NCI-H2081 treated with DMSO at 0.1 percent for 48 hours (cell line): ENCODE measurements at places on chromosomes 7 and 10.

GRCh38 chr10:45403151-45403550, 29.1 kb downstream of the ALOX5 start:
- no peak for DNase-seq

- DNase-seq, result no peak
Observed at GRCh38 chr10:78059906-78060702, 26.4 kb downstream of the RPS24 start.

DNA sequence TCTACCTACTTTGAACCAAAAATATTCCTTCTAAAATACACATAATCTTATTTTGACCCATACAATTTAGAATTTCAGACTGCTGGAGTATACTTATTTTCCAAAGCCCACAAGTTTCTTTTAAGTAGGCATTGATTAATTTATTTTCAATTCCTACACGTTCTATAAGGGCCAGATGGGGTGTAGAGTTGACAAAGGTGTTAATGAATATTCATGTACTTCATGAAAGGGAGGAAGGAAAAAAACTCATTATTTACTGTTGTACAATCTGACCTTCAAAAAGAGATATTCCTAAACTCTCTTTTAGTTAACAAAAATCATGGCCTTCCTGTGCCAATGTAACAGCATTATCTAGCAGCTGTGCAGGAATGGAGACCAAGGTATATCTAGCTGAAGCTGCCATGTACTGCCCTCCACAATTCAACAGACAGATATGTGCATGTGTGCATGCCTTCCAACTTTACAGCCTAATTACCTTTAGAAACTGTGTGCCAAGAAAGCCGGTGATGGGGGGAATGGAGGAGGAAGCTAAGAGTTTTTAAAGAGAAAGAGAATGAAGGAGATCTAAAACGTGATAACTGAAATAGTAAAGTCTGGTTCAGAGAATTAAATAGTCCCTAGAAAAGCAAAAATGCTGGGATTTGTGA, 108.9 kb downstream of the UPF2 start:
- DNase-seq, result no peak

GRCh38 chr10:58642283-58642682, 129.6 kb downstream of the BICC1 start:
- DNase-seq, result no peak

GRCh38 chr7:68587599-68587998, 1010.7 kb upstream of the AUTS2 start:
- DNase-seq, result no peak

DNA sequence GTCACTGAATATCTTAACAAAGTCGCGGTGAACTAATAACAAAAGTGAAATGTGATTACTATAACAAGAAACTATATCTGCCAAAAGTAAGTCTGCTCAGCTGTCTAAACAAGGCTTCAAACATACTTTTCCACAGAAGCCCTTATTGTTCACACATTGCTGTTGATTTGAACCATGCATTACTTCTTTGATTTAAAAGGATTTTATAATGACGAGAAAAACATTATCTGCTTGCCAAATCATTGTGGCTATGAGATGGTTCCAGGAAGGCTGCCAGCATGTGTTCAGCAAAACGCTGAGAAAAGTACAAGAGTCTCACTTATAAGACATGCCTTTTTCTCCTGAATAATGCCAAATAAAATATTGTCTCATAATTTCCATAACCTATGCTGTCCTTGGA, 24.4 kb downstream of the RNF133 start:
- DNase-seq, result no peak

- DNase-seq, result no peak
Observed at GRCh38 chr10:87036623-87037022, 16.5 kb downstream of the FAM25A start.

- no peak for DNase-seq
Observed at GRCh38 chr10:46084321-46085165, 38.5 kb upstream of the MSMB start.

- no peak for DNase-seq
Observed at GRCh38 chr7:36198854-36199266, 45.8 kb downstream of the EEPD1 start.

DNA sequence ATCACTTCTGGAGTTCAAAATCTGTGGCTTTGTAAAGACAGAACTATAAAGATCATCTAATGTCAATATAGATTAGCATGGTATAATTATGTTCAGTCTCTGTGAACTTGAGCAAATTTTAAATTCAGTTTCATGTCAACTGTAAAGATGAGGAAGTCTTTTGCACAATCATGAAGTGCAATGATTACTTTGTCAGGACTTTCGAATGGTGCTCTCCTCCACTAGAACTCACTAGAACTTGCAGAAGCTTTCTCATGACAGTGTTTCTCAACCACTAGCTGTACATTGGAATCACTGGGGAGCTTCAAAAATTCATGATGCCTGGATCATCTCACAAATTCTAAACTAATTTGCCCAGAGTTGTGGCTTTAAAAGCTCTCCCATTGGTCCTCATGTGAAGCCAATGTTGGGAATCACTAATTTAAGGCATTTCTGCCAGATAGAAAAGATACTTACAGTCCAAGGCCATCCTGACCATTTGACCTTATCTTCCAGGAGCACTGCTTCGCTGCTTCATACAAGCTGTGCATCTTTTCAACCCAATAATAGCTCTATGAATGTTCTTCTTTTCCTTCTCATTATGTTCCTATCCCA, 12.9 kb downstream of the OR2AE1 start:
- no peak for DNase-seq

DNA sequence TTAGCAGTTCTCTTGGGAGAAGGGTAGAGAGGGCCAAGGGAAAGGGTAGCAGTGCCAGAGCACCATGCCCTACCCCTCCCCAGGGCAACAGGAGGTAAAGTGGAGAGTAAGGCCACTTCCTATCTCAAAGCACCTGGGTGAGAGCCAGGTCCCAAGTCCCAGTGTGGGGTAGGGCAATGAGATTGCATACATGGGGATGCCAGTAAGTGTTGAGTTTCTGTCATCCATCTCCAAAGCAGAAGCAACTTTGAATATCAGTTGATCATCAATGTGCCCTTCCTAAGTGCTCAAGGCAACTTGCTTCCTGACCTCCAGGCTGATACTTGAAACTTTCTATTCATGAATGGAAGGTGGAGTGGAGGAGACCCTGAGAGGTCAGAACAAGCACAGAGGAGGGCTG, 2.2 kb upstream of the CAMK2G start:
- DNase-seq, result no peak

- no peak for DNase-seq
Observed at GRCh38 chr10:75672842-75673241, 241.4 kb downstream of the LRMDA start.

DNA sequence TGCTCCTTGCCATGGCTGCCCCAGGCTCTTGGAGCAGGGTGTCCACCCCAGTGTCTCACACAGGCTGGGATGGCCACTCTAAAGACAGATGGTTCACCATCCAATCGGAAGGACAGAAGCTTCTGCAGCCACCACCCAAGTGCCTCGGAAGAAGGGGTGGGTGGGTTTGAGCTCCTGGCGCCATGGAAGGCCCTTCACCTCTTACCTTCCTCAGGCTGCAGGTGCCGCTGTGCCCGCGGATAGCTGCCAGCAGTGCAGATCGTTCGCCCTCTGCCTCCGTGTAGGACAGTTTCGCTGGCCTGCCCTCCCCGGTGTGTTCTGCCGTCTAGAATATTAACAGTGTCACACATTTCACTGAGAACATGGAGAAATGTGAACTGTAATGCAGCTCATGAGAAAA, 243.6 kb upstream of the GRB10 start:
- DNase-seq, result no peak

GRCh38 chr10:69217119-69217754, 2.9 kb upstream of the HKDC1 start:
- no peak for DNase-seq

GRCh38 chr7:151086802-151087244, 548 bp downstream of the AGAP3 start:
- no peak for DNase-seq

DNA sequence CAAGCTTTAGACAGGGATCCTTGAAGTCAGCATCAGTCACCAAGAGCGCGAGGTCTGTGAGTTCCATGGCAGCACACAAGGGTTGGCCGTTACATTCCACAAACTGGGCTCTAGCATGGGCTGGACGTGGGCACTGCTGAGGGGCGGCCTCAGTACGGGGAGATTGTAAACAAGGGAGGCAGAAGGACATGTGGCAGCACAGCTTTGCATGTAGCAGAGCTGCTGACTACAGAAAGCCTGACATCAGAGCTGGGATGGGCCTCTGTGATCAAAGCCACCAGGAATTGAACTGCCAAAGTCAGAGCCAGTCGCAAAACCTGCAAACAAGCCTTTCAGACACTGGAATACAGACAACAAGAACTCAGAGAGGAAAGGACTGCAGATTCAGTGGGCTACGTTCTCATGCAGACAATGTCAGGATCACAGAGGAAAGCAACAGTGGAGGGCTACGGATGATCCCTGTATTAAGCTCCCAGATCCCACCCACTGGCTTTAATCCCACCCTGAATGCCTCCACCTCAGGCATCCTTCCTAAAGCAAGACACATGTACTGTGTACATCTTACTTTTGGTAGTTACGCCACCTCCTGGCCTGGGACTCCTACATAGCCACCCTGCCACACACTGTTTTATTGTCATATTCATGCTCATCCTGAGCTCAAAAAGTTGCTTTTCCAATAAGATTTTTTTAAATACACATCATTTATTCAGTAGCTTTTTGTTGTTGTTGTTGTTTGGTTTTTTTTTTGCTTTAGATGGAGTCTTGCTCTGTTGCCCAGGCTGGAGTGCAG, 291.1 kb upstream of the IMMP2L start:
- DNase-seq, result no peak

- DNase-seq, result no peak
Observed at GRCh38 chr10:132272231-132272971, 35.3 kb downstream of the STK32C start.

DNA sequence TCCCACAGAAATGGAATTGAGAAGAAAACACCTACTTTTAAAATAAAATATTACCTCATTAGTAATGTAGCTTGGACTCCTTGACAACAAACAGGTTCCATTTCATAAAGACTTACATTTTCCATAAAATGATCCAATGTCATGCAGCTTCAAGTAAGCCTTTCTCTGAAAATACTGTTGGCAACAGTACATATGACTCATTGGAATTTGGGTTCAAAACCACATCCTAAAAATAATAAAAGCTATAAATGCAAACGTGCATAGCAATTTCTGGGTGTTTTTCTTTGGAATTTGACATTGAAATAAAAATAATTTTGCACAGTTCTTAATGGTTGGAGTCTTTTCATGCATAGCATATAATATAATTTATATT, 47.9 kb downstream of the FHIP2A start:
- no peak for DNase-seq

DNA sequence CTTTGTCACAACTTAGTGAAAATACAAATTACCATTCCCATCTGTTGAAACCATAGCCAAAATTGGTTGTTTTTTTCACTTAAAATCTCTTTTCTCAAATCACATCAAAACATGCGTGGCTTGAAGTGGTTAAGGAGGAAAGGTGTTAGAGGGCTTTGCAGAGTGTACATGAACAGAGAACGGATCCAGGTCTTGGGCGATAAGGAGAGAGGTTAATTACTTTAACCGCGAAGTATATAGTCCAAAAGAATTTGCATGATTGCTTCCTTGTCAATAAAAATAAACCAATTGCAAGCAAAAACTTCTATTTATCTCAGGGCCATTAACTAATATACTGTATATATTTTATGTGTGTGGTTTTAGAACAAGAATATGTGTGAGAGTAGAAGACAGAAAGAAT, 813.9 kb upstream of the SORCS1 start:
- no peak for DNase-seq

GRCh38 chr10:13894412-13895093, 307.8 kb downstream of the PRPF18 start:
- DNase-seq, result no peak

- DNase-seq, result no peak
Observed at GRCh38 chr10:101687071-101687658, 7.8 kb downstream of the FBXW4 start.

- no peak for DNase-seq
Observed at GRCh38 chr10:130726996-130727725, 584.4 kb downstream of the TCERG1L start.

DNA sequence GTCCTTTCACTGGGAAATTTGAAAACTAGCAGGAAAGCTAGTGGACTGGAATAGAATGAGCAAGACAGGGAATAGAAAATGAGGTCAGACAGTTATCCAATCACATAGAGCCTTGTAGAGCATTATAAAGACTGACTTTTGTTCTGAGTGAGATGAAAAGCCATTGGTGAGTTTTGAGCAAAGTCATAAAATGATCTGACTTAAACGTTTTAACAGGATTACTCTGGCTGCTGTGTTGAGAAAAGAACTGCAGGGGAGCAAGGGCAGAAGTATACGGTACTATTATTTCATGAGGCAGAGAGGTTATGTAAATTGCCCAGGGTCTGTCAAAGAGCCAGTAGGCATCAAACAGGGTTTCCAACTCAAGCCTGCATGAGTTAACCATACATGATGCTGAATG, 393.4 kb downstream of the TFEC start:
- DNase-seq, result no peak

GRCh38 chr10:28072573-28072972, 73.7 kb upstream of the ODAD2 start:
- DNase-seq, result no peak

- no peak for DNase-seq
Observed at GRCh38 chr10:17742918-17743317, 9.1 kb upstream of the TMEM236 start.

DNA sequence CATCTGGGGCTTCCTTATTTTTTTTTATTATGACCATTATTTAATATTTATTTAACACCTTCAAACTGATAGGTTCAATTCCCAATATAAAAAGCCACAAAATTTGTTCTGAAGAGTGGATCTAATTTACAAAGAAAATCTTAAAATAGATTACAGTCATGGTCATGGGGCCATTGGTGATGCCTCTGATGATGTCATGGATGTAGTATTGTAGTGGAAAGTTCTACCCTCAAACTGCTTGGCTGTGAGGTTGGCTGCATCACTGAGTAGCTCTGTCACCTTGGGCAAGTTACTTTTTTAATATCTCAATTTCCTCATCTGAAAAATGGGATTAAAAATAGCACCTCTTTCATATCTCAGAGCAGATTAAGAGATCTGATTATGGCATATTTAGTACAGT, 128.5 kb downstream of the DKK1 start:
- no peak for DNase-seq

GRCh38 chr10:45034301-45034700, 33.6 kb downstream of the ZNF22 start:
- no peak for DNase-seq

- DNase-seq, result no peak
Observed at GRCh38 chr7:43111630-43112458, 603 bp upstream of the HECW1 start.

DNA sequence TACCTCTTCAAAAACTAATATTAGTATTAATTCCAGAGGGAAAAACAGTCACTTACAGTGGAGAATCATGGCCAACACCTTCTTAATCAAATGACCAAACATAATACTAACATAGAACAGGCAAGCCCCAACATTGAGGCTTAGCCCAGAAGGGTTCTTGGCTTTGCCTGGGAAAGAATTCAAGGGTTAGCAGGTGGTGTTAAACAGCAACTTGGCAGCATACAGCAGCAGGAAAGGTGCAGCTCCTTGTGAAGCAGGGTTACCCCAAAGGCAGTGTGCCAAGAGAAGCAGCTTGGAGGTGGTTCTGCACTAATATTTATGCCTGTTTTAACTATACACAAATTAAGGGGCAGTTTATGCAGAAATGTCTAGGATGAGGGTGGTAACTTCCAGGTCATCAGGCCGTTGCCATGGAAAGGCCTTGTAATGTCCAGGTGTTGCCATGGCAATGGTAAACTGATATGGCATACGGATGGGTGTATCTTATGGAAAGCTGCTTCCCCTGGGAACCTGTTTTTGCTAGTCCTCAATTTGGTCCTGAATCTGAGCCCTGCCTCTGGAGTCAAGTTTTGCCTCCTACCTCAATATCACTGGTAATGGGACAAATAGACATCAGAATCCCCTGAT, 27.2 kb upstream of the BEND7 start:
- no peak for DNase-seq

- no peak for DNase-seq
Observed at GRCh38 chr10:11876805-11877590, 53.8 kb downstream of the PROSER2 start.
